ENCODE measurements at places on chromosomes 1 and 21. TPM values are rescaled to one million over a fixed set of nuclear protein-coding genes. Genes with fewer than 3 reads are reported as not detected.

The TBCE gene
- total RNA-seq, result 13.3 TPM

The HPCA gene
- 2.0 TPM for total RNA-seq

The NBPF20 gene
- 4.3 TPM for total RNA-seq

The USH2A gene
- total RNA-seq, result not detected

The MFAP2 gene
- total RNA-seq, result 10.8 TPM

The GJC2 gene
- 1.3 TPM for total RNA-seq

The OR14K1 gene
- total RNA-seq, result 1.3 TPM

- no peak overlapping the region for H3K4me3 ChIP-seq
- no peaks in the 10 kb centered on the region for H3K4me1 ChIP-seq
- no peak overlapping the region for H3K27ac ChIP-seq
- H3K36me3 ChIP-seq, result no peaks in the 10 kb centered on the region
Measured at GRCh38 chr21:41747943-41748738, 18.7 kb downstream of the RIPK4 start.

DNA sequence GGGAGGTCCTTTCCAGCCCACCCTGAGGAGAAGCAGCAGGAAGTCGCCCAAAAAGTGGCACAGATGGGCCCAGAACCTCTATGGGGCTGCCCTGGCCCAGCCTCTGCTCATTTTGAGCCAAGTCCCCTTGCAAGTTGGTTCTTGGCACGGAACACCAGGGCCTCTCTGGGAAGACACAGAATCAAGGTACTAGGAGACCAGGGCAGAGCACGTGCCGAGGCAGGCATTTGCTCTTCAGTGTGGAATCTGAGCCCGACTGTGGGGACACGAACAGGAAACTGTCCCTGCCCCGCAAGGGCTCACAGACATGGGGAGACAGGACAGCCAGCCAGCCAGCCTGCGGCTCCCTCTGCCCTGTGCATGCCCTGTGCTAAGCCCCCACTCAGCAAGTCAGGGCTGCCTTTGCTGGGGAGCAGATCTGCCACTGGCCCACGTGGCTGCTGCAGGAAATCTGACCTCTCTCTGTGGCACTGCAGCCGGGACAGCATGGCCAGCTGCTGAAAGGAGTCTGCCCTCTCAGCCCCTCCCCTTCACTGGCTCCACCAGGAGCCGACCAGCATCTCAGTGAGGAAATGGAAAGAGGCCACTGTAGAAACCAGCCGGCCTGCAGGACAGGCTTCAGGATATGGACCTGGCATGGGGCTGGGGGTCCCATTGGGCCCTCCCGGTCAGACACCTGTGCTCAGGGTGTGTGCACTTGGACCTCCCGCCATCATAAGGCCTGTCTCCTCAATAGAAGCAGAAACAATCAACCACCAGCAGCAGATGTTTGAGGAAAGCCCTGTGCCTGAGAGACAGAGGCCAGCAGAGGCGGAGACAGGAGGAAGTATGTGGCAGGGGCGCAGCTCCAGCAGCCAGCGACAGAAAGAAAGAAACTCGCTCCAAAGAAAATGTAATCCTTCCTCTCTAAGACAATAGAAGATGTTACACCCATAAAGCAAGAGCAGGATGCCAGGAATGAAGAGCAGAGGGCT, 3.7 kb downstream of the ARHGEF16 start:
- H3K4me1 ChIP-seq, result no peaks in the 10 kb centered on the region
- no peak for DNase-seq
- H3K27ac ChIP-seq, result peak overlapping the region; percentile 32
- H3K36me3 ChIP-seq, result no peaks in the 10 kb centered on the region
- no peaks in the 10 kb centered on the region for H3K27me3 ChIP-seq

DNA sequence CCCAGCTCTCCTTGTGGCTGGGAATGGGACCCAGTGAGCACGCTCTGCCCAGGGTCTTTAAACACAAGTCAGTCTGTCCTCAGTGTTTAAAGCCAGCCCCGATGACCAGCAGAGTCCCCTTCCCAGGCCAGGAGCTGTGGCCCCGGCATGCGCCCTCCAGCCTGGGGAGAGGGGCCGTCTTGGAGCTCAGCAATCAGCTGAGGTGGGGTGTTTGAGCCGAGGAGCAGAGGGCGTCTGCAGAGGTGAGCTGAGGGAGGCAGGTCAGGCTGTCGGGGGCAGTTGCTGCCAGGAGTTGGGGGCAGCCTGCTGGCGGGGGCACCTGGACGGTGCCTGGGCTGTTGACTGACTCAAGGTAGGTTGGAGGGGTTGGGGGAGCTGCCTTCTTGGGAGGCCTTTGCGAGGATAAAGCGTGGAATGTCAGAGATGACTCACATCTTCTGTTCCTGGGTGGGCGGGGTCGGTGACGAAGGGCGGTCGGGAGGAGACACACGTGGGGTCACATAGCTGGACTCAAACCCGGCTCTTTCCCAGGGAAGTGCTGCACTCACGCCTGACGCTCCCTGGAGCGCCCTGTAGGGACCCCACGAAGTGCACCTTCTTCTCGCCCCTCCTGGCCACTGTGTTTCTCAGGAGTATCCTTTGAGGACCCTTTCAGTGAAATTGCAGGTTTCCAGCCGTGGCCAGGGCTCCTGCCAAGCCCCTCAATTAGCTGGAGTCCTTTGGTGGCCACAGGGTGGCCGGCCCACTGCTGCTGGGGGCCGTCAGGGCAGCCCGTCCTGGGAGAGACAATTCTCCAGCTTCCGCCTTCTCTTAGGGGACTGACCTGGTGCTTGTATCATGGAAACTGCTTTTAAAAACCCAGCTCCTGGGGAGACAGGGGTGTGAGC, 86.2 kb downstream of the SIK1 start:
- no peak overlapping the region for H3K27ac ChIP-seq
- H3K4me3 ChIP-seq, result no peak overlapping the region
- H3K4me1 ChIP-seq, result no peaks in the 10 kb centered on the region
- no peaks in the 10 kb centered on the region for H3K36me3 ChIP-seq
- DNase-seq, result no peak
- no peaks in the 10 kb centered on the region for H3K27me3 ChIP-seq

GRCh38 chr1:15941044-15941840, 34.7 kb downstream of the ZBTB17 start:
- H3K36me3 ChIP-seq, result peaks cover 5% of the 10 kb centered on the region
- H3K27me3 ChIP-seq, result no peaks in the 10 kb centered on the region
- no peak overlapping the region for H3K27ac ChIP-seq
- peaks cover 7% of the 10 kb centered on the region for H3K4me1 ChIP-seq

GRCh38 chr1:46301808-46302640, 1.4 kb downstream of the LRRC41 start:
- H3K27ac ChIP-seq, result peak overlapping the region; percentile 98
- no peaks in the 10 kb centered on the region for H3K27me3 ChIP-seq
- H3K4me1 ChIP-seq, result peaks cover 8% of the 10 kb centered on the region
- H3K4me3 ChIP-seq, result peak overlapping the region; percentile 68
- H3K36me3 ChIP-seq, result no peaks in the 10 kb centered on the region

GRCh38 chr21:42353623-42354022, 2.8 kb upstream of the TFF2 start:
- no peaks in the 10 kb centered on the region for H3K36me3 ChIP-seq
- H3K4me3 ChIP-seq, result no peak overlapping the region
- no peaks in the 10 kb centered on the region for H3K27me3 ChIP-seq
- H3K27ac ChIP-seq, result no peak overlapping the region
- no peaks in the 10 kb centered on the region for H3K4me1 ChIP-seq

DNA sequence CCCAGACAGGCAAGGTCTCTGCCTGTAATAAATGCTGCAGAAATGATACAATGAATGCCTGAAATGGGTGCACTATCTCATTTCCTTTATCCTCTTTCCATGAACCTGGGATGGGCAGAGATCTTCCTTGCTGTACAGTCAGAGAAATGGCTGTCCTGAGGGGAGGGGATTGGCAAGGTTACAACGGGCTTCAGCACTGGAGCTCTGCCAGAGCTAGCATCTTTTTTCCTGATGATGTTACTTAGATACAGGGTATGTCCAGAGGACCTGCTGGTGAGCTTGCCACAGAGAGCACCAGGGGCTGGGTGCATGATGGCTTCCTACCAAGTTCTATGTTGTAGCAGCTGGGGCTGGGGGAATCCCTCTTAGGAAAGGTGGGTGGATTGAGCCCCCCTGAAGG, 115.1 kb downstream of the PLXNA2 start:
- no peaks in the 10 kb centered on the region for H3K27me3 ChIP-seq
- DNase-seq, result no peak
- H3K27ac ChIP-seq, result no peak overlapping the region
- no peaks in the 10 kb centered on the region for H3K36me3 ChIP-seq
- no peaks in the 10 kb centered on the region for H3K4me1 ChIP-seq

DNA sequence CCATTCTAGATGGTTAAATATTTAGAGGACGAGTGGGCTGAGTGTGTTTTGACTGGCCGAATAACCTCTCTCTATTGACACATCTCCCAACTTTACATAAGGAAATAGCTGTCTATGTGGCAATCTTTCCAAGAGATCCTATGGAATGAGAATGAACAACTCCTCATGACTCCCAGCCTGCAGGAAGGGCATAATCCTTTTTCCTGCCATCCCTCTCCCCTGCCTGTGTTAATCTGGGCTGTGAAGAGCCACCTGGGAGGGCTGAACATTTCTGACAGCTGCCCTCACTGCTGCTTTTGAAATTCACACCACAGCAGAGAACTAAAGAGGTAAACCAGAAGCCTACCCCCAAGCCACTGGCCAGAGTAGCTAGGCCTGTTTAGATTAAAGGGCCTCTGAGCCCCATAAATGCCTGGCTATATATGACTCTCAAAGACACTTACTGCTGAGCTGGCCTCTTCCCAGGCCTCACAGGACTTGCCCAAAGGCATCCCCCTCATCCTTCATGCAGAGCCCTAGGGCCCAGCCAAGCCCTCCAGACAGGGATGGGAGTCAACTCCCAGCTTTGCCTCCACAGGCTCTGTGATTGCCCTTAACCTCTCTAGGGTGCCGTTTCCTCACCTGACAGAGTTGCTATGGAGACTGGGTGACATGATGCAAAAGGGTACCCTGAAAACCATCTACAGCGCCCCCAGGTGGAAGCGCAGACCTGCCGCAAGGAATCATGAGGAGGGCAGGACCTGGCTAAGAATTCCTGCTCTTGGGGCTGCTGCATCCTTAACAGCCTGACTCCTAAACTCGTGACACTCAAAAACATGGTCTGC, 42.0 kb upstream of the LDLRAP1 start:
- H3K4me3 ChIP-seq, result no peak overlapping the region
- H3K36me3 ChIP-seq, result no peaks in the 10 kb centered on the region
- H3K4me1 ChIP-seq, result no peaks in the 10 kb centered on the region
- no peaks in the 10 kb centered on the region for H3K27me3 ChIP-seq
- DNase-seq, result no peak

- no peaks in the 10 kb centered on the region for H3K27me3 ChIP-seq
- no peak overlapping the region for H3K4me3 ChIP-seq
- no peaks in the 10 kb centered on the region for H3K36me3 ChIP-seq
- no peak overlapping the region for H3K27ac ChIP-seq
- no peak for DNase-seq
- H3K4me1 ChIP-seq, result no peaks in the 10 kb centered on the region
Measured at GRCh38 chr1:233293556-233294446, 1.7 kb downstream of the PCNX2 start.

- no peaks in the 10 kb centered on the region for H3K27me3 ChIP-seq
- no peak overlapping the region for H3K27ac ChIP-seq
- no peak overlapping the region for H3K4me3 ChIP-seq
- DNase-seq, result no peak
- no peaks in the 10 kb centered on the region for H3K4me1 ChIP-seq
Measured at GRCh38 chr1:53294567-53294966, 33.3 kb downstream of the LRP8 start.

DNA sequence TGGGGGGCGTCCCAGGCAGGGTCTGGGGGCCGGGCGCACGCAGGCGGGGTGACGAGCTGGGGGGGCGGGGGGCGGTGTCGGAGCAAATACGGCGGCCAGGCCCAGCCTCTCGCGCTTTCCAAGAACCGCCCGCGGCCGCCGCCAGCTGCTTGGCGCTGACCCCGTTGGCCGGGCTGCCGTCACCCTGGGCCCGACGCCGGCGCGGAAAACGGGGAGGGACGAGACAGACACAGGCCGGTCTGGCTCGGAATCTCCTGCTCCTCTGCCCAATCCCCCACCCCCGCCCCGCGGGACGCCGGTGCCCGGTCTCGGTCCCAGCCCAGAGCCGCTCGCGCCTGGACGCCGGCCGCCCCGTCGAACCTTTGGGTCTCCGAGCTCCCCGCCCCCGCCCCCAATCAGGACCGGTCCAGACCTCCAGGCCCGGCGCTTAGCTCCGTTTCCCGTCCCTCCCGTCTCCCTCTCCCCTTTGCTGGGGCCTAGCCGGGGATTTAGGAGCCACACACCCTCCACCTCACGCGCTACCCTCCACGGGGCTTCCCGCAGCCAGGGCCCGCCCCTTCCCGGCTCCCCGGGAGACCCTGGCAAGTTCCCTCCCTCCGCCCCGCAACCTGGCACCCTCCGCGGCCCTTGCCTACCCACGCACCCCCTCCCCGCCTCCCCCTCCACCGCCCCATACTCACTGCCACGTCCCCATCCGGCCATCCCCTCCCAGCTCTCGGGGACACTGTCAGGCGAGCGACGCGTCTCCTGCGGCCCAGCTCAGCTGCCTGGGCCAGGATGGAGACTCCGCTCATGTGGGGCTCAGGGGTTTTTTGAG, 800 bp upstream of the MMP23B start:
- DNase-seq, result no peak
- peaks cover 7% of the 10 kb centered on the region for H3K27me3 ChIP-seq
- peaks cover 5% of the 10 kb centered on the region for H3K4me1 ChIP-seq
